ENCODE measurements at places on chromosomes 13 and 19. TPM values are rescaled to one million over a fixed set of nuclear protein-coding genes. Genes with fewer than 3 reads are reported as not detected.

NKPD1 gene
- 0.13 TPM for total RNA-seq

DAND5 gene
- not detected for total RNA-seq

PLK5 gene
- total RNA-seq = not detected

CPB2 gene
- total RNA-seq = not detected

KLK10 gene
- total RNA-seq = 0.49 TPM

CEBPA gene
- total RNA-seq = 11.2 TPM

SLC25A41 gene
- total RNA-seq = 0.18 TPM

ZNF765 gene
- total RNA-seq = 5.2 TPM

SYNGR4 gene
- 3.7 TPM for total RNA-seq

GARIN5B gene
- total RNA-seq = 0.42 TPM

C19orf12 gene
- total RNA-seq = 51.5 TPM

DACT3 gene
- total RNA-seq = 0.27 TPM

LILRB5 gene
- total RNA-seq = not detected

SKA3 gene
- 14.6 TPM for total RNA-seq

NLRP7 gene
- total RNA-seq = not detected

OR7D4 gene
- total RNA-seq = not detected

FCAR gene
- total RNA-seq = not detected

LILRB4 gene
- total RNA-seq = not detected

ZNF530 gene
- 5.1 TPM for total RNA-seq

SH2D3A gene
- total RNA-seq = 16.9 TPM

ZNF154 gene
- not detected for total RNA-seq

KLC3 gene
- 0.68 TPM for total RNA-seq

ZNF763 gene
- total RNA-seq = not detected

KISS1R gene
- 0.43 TPM for total RNA-seq

ZNF546 gene
- total RNA-seq = 2.4 TPM

RINL gene
- 4.9 TPM for total RNA-seq

THSD8 gene
- total RNA-seq = 8.1 TPM

BICRA gene
- 15.1 TPM for total RNA-seq

C19orf38 gene
- total RNA-seq = not detected

BEST2 gene
- total RNA-seq = 0.62 TPM

PCDH20 gene
- not detected for total RNA-seq

LNX2 gene
- 3.4 TPM for total RNA-seq

OCEL1 gene
- 13.5 TPM for total RNA-seq

CNOT3 gene
- 72.5 TPM for total RNA-seq

PROZ gene
- not detected for total RNA-seq

LRRC8E gene
- 5.5 TPM for total RNA-seq

UNC13A gene
- 1.5 TPM for total RNA-seq

ZFR2 gene
- not detected for total RNA-seq

CYP2S1 gene
- total RNA-seq = 27.1 TPM

GRIK5 gene
- 1.0 TPM for total RNA-seq

PBX4 gene
- total RNA-seq = 1.7 TPM

LCP1 gene
- 0.22 TPM for total RNA-seq

DHDH gene
- total RNA-seq = 1.5 TPM

MYH14 gene
- total RNA-seq = 7.5 TPM

ZNF611 gene
- total RNA-seq = 2.3 TPM

CEACAM16 gene
- total RNA-seq = 0.19 TPM

OR10H1 gene
- total RNA-seq = not detected

PRKCG gene
- 5.9 TPM for total RNA-seq

CABP5 gene
- not detected for total RNA-seq

FFAR1 gene
- total RNA-seq = not detected
